Activated naive CD4-positive, alpha-beta T cell (primary cell): ENCODE measurements at places on chromosomes 7 and 10.

GRCh38 chr7:133344275-133344674 is 91.4 kb downstream of the EXOC4 start:
- no peak for DNase-seq

- no peak for DNase-seq
Observed at GRCh38 chr7:30867483-30867882, 44.2 kb upstream of the AQP1 start.

DNA sequence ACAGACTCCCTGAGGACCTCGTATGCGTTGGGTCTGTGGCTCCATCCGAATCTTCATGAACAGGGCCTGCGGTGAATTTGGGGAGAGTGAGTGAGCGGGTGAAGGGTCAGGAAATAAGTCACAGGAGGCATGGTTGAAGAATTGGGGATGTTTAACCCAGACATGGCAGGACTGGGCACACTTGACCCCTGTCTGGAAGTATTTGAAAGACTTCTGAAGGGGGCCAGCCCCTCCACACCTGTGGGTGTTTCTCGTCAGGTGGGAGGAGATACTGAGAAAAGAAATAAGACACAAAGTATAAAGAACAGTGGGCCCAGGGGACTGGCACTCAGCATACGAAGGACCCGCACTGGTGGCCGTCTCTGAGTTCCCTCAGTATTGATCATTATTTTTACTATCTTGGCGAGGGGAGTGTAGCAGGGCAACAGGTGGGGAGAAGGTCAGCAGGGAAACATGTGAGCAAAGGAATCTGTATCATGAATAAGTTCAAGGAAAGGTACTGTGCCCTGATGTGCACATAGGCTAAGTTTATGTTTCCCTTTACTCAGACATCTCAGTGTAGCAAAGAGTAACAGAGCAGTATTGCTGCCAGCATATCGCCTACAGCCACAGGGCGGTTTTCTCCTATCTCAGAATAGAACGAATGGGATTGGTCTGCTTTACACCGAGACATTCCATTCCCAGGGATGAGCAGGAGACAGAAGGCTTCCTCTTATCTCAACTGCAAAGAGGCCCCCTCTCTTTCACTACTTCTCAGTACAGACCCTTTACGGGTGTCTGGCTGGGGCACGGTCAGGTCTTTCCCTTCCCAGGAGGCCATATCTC is 38.2 kb upstream of the PFKFB3 start:
- no peak for DNase-seq

DNA sequence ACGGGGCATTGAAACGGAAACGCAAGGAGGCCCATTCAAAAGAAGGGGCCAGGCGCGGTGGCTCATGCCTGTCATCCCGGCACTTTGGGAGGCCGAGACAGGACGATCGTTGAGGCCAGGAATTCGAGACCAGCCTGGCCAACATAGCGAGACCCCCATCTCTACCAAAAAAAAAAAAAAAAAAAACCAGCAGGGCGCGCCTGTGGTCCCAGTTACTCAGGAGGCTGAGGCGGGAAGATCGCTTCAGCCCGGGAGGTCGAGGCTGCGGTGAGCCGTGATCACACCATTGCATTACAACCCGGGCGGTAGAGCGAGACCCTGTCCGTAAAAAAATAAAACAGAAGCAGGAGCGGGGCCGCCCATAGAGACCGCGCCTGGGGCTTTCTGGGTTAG is 396 bp downstream of the PSMG3 start:
- no peak for DNase-seq

DNA sequence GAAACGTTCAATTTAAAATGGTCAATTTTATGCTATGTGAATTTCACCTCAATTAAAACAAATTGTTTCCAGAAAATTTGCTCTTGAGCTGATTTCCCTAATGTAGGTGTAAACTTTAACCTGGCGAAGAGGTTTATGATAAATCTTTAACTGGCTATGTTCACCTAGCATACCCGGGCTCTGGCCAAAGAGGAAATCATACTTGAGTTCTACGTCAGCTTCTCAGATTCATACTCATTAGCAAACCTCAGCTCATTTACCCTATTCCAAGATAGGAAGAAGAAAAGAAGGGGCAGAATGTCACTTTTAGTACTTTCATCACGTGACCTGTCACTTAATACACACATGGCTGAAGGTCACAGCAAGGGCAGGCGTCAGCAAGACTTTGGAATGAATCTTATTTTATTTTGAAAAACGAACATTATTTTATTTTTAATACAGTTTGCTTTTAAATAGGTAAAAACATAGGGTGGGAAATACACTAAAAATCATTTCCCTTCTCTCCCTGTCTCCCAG is 97.0 kb downstream of the ABLIM1 start:
- no peak for DNase-seq
